Fibroblast of the aortic adventitia (primary cell): ENCODE measurements at places on chromosomes 2 and 18. TPM values are rescaled to one million over a fixed set of nuclear protein-coding genes. Genes with fewer than 3 reads are reported as not detected.
A peak's percentile ranks its signal among the peaks of the same experiment; 100 is the strongest.

DNA sequence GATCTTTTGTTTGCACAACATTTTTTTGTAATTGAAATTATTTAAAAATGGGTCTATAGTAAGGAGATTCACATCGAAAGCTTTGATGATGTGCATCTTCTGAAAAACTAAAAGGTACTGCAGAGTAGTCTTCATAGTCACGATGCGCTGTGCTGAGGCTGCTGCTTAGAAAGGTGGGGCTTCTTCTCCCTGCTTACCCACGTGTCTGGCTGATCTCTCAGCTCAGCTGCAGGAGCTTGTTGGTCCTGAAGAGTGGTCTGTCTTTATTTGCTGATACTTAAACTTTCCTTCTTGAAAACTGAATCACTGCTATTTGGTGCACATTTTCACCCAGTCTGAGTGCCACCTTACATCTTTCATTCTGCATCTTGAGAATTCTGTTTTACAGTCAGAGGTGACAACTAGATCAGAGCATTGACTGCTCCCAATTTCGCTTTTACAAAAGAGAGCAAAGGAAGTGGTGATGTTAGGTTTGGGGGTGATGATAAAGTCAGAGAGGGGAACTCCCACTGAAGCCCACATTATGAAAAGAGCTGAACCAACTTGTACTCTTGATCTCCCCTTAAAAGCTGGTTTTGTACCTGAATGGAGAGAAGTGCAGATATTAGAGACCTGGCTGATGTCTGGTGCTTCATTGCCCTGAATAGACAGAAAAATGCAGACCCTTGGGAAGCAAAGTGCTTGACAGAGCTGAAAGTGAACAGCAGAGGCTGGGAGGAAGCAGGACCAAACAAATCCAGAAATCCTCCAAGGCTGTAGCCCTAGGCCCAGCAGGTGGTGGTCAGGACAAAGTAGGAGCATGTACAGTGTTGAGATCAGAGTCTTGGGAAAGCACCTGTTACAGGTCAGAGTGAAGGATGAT is 984.5 kb downstream of the TSN start:
- DNase-seq = no peak

- peak; percentile 88 for DNase-seq
Observed at GRCh38 chr2:138239902-138240491, 261.6 kb upstream of the SPOPL start.

DNA sequence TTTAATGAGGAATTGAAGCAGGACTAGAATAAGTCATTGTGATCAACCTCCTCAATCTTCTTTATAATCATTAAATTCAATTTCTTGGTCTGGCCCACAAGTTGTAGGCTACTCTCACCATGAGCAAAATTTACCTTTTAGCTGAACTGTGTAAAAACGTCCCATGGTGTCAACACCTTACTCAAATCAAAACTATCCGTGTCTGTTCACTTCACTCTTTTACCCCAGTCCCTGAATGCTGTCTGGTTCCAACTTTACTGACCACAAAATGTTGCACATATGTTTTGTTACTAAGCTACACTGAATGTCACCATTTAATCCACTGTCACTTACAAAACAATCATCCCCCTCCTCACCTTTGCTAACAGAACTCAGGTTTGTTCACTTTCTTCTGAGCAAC is 951.6 kb upstream of the SLC39A10 start:
- DNase-seq = no peak

- DNase-seq = no peak
Observed at GRCh38 chr2:163690896-163691295, 44.9 kb downstream of the FIGN start.

DNA sequence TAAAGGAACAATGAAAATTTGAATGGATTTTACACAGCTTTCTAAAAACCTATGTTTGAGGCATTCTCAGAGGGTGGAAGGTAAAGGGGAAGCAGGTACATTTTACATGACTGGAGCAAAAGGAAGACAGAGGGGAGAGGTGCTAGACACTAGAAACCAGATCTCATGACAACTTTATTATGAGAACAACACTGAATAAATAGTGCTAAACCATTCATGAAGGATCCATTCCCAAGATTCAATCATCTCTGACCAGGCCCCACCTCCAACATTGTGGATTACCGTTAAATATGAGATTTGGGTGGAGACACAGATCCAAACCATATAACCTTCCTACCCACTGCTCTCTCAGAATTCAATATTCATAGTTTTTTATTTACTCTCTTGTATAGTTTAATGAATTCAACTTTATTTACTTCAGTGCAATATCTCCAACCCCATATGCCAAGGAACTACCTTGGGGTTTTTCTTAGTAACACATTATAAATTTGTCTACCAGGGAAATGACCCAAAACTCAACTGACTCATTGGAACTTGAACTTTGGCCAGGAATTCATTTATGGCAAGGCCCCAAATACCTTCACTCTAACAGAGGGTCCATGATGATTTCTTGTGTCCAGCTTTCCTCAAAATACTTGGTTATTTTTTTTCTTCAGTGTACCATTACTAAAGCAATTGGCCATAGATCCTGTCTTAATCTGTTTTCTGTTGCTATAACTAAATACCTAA is 317.8 kb downstream of the GULP1 start:
- peak; percentile 75 for DNase-seq

Gene MROH2A
- under 0.01 TPM in 1 of 2 replicates, not detected in the other for total RNA-seq

DNA sequence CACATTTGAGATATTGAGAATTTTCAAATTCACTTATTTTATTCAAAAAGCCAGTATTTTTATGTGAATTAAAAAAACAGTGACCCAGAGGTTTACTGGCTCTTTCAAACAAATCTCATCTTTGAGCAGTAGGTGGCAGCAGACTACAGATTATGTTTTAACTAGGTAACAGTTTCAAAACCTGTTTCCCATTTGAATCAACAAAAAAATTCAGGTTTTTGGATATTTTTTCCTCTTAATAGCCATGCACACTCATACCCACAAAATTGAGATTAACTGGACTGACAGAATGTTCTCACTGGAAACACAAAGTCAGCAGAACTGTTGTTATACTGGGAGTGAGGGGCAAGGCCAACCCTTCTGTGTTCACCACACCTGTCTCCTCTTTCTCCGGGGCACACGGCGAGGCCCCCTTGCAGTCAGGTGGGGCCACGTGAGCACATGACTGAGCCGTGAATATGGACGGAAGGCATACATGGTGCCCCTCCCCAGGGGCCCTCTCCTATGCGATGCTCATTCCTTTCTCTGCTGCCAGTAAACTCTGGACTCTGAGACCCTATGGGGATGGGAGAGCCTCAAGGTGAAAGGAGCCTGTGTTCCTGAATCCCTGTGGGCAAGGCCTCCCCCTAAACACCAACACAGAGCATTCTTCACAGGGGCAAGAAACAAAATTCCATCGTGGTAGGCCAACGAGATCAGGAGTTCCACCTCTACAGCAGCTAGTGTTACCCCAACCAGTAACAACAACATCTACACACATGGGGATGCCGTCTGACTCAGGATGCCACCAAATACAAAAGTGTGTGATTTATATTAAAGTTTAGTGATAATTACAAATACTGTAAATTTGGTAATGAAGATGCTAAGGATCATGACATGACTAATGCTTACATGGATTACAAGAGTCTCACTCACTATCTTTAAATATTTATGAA is 80.4 kb downstream of the LPIN2 start:
- DNase-seq = peak; percentile 85

DNA sequence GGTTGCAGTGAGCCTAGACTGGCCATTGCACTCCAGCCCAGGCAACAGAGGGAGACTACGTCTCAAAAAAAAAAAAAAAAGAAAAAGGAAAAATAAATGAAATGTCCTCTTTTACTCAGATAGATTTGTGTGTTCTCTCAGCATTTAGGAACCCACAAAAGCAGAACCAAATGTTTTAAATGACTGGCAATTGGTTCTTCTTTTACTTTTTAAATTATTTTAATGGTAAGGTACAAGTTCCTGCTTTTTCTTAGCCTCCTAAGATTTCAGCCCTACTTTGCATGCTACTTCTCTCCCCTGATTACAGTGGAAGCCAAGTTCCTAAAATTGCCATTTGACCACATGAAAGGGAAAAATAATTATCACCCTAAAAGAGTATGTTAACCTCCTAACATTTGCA is 23.5 kb downstream of the SRSF7 start:
- no peak for DNase-seq

GRCh38 chr2:159555651-159556392 is 60.5 kb downstream of the BAZ2B start:
- DNase-seq = no peak

DNA sequence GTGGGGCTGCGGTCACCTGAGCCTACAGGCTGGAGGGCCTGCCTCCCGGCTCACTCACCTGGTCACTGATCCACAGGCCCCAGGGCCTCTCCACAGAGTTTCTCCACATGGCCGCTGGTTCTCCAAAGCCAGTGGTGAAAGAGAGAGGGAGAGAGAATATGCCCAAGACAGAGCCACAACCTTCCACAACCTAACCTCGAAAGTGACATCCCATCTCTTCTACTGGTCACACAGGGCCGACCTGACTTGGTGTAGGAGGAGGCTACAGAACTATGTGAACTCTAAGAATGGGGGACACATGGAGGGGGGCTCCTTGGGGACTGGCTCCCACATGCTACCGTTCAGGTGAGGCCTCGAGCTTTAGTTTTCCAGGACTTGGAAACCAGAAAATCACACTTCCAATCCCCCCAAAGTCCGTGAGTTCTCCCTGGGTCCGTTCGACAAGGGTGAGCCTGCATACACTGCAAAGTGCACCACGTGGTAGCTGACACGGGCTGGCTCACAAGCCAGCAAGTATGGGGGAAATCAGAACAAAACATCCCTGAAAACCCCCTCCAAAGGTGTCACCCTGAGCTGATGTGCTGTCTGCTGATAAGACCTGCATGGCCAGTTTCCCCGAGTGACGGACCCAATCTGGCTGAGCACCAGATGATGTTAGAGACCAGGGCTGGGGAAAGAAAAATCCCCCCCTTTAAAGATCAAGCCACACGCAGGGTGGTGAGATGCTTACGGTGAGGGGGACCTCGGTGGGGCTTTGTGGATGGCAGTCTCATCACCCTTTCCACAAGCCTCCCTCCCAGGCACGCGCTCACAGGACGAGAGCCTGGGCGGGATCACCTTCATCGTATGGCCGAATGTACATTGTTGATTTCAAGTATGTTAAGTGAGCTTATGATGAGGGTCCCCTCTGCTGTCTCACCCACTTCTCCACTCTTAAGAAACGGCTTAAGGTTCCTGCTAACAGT is 54.2 kb upstream of the SEMA4C start:
- DNase-seq = no peak

- no peak for DNase-seq
Observed at GRCh38 chr2:234887195-234887594, 64.6 kb upstream of the SH3BP4 start.

Gene CXCR1
- total RNA-seq = not detected in 2 replicates

Gene CFAP53
- total RNA-seq = 0.27 and 0.57 TPM in 2 replicates

Gene CLEC4F
- total RNA-seq = not detected in 2 replicates

DNA sequence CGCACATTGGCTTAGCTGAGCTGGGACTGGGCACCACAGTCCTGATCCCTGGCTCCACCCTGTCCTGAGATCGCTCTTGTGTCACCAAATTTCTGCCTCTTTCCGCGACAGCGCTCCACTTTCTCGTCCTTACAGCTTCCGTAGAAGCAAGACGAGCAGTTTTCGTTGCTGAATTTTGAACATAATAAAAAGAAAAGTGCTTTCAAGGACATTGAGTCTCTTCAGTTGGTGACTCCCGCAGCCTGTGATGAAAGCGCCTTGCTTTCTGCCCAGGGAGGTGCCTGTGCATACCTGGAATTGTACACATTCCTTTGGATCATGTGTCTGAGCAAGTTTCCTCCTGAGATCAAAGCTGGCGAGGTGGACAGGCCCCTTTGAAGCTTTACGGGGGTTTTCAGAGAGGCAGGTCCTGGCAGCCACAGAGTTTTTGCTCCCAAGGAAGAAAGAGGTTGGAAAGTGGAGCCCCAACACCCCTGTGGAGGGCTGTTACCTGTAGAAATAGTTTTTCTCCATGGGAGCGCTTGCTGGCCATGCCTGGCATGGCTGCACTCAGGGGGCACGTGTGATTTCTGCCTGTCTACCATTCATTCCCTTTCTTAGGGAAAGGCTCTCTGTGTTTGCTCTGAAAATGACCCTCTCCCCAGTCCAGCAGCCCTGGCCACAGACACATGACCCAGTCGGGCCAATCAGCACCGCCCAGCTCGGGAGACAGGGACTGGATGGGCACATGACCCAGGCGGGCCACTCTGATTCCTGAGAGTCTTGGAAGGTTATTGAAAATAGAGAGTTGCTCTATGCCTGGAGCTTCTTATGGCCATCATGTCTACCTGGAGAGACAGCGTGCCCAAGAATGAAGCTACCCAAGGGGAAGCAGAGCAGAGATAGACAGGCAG is 115.6 kb upstream of the OTOS start:
- no peak for DNase-seq

Gene CNRIP1
- 40.0 and 46.9 TPM in 2 replicates for total RNA-seq

- no peak for DNase-seq
Observed at GRCh38 chr2:136113209-136113971, 4.6 kb downstream of the CXCR4 start.
